Activated T-cell treated with anti-CD3 and anti-CD28 coated beads for 4 hours (primary cell): ENCODE measurements at places on chromosomes 7 and 10.

- no peak for DNase-seq
Observed at GRCh38 chr10:28355376-28355775, 52.5 kb upstream of the MPP7 start.

DNA sequence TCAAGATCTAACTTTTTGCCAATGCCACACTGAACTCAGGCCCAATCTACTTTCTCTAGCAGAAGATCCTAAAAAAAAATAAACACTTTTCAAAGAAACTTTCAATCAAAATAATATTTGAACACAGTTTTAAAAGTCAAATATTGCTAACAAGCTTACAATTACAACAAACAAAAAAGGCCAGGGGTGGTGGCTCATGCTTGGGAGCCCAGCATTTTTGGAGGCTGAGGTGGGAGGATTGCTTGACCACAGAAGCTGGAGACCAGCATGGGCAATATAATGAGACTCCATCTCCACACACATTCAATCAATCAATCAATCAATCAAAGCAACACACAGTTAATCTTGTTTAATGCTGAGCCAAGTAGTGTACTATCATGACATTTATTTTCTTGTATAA lies 149.2 kb downstream of the CYP26A1 start:
- no peak for DNase-seq

- DNase-seq, result no peak
Observed at GRCh38 chr10:42875798-42876341, 93.3 kb downstream of the BMS1 start.

GRCh38 chr7:45176886-45177731 lies 19.5 kb downstream of the RAMP3 start:
- DNase-seq, result no peak

DNA sequence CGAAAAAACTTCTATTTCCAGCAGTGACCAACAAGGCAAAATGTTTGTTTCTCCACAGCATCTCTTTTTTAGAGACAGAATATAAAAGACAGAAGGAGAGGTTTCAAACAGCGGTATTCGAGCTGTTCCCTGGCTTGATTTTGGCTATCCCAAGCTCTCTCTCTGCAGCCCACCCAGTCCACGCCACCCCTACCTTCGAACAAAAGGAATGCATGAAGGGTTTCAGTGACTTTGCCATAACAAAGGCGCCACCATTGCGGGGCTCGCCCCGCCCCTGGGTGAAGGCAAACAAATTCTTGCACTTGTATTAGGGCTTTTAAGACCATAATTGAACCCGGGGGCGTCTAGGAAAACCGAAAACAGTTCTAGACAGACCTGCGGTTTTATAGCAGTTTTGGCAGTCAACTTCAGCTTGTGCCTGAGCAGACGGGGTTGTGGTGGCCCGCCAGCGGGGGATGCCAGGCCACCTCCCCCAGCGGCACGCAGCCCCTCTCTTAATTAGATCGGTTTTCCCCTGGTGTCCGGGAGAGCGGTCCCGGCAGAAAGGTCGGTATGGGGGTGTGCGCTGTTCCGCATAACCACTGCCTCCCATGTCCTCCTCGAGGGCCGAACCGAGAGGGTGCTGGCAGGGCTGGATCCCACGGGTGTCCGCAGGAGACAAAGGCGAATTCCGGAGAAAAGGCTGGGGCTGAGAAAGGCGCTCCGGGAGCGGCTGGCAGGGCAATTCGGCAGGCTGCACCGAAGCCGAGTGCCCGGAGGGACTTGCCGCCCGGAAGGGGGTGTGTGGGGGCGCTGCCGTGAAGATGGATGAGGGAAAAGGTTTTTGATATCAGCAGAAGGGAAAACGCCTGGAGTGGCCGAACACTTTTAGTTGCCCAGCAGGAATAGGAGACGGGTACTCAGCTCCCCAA lies 2.7 kb upstream of the HOXA11 start:
- DNase-seq, result no peak

- no peak for DNase-seq
Observed at GRCh38 chr7:128362670-128363069, 1.2 kb upstream of the PRRT4 start.

DNA sequence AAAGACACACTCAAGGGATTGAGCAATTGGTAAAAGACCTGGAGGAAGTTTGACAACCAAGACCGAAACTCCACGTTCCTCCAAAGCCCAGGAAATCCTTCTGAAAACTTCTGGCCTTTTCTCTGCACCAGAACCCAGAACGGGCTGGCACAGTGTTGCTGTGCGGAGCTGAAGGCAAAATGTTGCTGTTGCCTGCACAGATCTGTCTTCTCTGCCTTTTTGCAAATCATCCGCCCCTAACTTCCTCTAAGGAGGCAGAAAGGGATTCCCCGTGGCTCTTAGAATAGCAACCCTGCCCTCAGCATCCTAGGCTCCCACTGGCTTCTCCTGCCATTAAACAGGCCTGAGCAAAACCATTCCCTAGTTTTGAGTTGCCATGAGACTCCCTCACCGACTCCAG lies 44.9 kb downstream of the FIGNL1 start:
- no peak for DNase-seq

DNA sequence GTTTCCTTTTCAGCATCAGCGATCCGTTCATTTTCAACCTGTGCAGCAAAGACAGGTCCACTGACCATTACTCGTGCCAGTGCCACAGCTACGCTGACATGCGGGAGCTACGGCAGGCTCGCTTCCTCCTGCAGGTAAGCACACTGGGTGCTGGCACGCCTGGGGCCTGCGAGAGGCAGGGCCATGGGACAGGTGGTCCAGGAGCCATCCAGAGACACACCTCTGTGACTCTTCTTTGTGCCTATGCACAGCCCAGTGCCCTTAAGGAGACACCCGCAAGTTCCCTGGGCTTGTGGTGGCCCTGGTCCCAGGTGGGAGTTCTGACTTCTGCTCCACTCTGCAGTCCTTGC lies 42.2 kb downstream of the LRRC18 start:
- no peak for DNase-seq

- no peak for DNase-seq
Observed at GRCh38 chr7:133801341-133801740, 325.8 kb upstream of the LRGUK start.

DNA sequence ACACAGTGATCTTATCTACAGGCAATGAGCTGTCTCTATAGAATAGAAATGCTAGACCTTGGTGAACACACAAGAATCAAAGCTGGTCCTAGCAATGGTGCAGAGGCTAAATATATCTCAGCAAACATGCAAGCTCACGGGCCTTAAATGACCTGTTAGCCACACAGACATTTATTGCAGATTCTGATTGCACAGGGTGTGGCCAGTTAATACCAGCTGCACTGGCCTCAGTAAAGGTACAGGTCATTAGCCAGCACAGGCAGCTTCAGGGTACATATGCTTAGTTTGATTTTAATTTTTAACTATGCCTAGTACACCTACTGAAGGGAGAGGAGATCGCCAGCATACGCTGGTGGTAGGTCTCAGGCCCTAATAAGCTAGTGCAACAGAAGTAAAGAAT lies 265.4 kb upstream of the DGKB start:
- DNase-seq, result no peak
